D721Med (cell line): ENCODE measurements at places on chromosomes 7 and 10.

GRCh38 chr10:133379152-133379800 is at the start of gene PAOX:
Gene PAOX (plus strand): TSS chr10:133379262. CDS start chr10:133379317, 55 bp downstream.
- DNase-seq: no peak

GRCh38 chr10:130257897-130258296 is 121.7 kb downstream of the GLRX3 start:
- no peak for DNase-seq

- no peak for DNase-seq
These were observed 6.3 kb downstream of the ACTL6B start for GRCh38 chr7:100649826-100650565.

GRCh38 chr7:94580601-94581000 is 71.0 kb downstream of the CASD1 start:
- DNase-seq: no peak

DNA sequence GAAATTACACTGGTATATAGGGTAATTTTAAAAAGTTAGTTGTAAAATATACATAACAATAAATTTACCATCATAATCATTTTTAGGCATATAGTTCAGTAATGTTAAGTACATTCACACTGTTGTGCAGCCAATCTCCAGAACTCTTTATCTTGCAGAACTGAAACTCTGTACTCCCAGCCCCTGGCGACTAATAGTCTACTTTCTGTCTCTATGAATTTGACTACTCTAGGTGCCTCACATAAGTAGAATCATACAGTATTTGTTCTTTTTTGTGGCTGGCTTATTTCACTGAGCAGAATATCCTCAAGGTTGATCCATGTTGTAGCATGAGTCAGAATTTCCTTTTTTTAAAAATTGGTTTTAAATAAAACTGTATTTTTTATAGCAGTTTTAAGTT is 41.4 kb downstream of the NRF1 start:
- no peak for DNase-seq

DNA sequence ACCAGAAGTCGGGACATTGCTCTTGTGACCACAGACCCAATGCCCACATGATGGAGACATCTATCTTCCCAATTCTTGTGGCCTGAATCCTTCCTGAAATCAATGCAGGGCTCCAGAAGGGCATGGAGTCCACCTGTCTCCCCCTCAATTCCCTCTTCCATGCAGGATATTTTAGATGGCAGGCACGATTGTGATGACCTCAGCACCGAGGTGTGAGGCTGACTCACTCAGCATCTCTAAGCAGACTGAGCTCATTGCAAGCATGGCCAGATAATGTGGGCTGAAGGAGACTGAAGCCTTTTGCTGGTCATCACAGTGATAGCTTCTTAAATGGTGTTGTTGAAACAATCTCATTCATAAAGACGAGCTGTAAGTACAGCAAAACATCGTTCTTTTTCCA is 374.9 kb upstream of the PODXL start:
- DNase-seq: no peak

DNA sequence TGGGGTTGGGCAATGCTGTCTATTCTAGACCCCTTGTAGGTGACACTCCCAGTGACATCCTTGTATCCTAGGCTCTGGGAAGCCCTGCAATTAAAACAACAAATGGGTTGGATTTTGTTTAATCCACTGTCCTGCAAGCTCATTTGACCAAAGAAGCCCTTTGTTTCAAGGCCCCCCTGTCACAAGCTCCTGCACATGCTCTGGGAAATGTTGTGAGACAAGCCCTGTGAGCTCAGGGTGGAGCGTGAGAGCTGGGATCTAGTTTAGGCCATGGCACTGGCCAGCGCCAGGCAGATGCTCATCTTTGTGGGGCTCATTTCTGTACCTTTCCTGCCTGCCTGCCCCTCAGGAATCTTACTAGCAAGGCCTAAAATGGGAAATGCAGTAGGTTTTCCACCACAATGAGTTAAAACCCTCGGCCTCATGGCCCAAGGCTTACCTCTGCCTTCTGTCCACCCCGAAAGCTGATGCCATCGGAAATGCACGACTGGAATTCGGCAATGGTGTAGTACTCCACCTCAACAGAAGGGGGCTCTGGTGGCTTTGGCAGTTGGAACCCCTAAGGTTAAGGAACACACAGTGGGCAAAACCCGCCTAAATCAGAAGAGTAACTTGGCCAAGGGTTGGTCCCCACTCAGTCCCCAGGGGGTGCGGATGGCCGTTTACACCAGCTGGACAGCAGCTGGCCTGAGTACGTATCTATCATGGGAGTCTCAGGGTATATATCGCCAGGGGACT is 112.0 kb downstream of the NEURL1 start:
- DNase-seq: no peak

GRCh38 chr7:27101957-27102580 is 414 bp downstream of the HOXA2 start:
- DNase-seq: no peak

DNA sequence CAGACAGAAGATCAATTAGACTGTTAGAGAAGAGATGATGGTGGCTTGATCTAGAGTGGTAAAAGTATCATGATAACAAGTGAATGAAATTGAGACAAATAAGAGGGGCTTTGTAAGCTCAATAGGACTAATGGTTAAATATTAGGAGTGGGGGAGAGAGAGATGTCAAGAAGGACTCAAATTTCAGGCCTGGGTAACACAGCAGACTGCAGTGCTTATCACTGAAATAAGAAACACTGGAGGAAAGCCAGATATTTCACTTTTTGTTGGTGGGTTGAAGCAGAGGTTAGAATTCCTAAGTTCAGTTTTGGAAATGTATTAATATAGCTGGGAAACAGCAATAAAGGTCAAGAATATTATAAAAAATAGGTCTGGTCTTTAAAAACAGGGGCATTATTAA is 74.6 kb downstream of the ORC5 start:
- no peak for DNase-seq

DNA sequence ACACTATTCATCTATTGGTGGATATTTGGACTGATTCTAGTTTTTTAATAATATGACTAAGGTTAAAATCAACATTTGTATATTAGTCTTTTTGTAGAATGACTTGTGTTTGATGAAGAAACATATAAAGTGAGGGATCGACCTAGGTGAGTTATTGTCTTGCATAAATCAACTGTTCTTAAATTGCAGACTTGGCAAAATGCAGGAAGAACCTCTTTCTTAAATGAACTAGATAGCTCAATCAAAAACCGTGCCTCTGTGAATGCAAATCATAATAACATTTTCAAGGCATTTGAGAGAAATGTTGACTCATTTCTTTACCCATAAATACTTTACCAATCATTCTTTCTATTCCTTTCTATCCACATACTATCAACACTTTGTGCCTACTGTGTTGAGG is 101.5 kb upstream of the ANK3 start:
- DNase-seq: no peak
